ENCODE measurements at places on chromosomes 1 and 21. TPM values are rescaled to one million over a fixed set of nuclear protein-coding genes. Genes with fewer than 3 reads are reported as not detected.

The TXNIP gene
- total RNA-seq = 887 TPM

The LHX8 gene
- total RNA-seq = not detected

The TEKT2 gene
- not detected for total RNA-seq

The NTMT2 gene
- total RNA-seq = 0.28 TPM

The B3GALT5 gene
- total RNA-seq = 1.0 TPM
